H54 (cell line): ENCODE measurements at places on chromosomes 1 and 21.
A peak's percentile ranks its signal among the peaks of the same experiment; 100 is the strongest.

- DNase-seq = no peak
Observed at GRCh38 chr1:93106226-93106625, 27.1 kb downstream of the MTF2 start.

DNA sequence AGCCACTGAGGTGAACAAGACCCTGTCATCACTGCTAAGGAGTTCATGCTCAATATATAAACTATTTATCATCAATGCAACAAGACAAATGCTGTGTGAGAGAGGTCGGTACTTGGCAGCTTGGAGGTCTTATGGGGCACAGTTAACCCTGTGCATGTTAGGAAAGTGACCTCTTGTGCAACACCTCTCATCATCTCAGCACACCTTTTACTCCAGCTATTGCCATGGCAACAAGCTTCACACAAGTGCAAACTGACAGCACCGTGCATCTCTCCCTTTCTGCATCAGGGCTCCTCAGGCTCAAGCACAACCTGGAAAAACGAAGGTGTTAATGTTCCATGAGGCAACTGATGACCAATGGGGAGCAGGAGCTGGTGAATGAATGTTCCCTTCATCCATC, 14.7 kb upstream of the MYSM1 start:
- no peak for DNase-seq

GRCh38 chr1:237059244-237059643, 17.3 kb downstream of the RYR2 start:
- no peak for DNase-seq

DNA sequence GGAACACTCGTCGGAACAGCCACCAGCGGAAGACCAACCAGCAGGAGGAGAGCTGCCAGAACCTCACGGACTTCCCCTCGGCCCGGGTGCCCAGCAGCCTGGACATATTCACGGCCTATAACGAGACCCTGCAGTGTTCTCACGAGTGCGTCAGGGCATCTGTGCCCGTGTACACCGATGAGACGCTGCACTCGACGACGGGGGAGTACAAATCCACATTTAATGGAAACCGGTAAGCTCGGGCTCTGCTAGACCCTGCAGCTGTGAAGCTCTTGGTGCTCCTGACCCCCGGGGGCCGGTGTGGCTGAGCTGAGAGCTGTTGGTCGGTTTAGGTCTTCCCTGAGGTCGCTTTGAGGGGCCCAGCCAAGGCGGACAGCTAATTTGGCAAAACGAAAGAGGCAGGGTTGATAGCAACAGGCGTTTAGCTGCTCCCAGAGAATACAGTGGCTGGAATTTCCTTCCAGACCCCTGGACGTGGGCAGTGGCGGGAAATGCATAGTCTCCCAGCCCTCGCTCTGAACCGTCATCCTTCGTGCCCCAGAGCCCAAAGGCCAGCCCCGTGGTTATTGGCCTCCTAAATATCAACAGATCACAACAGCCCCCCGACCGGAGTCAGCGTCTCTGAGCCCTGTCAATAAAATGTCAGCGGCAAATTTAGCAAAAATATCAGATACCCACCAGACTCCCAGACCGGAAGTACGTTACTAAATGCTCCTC, 118.0 kb downstream of the AJAP1 start:
- no peak for DNase-seq

GRCh38 chr1:3051270-3052268, 17.4 kb upstream of the PRDM16 start:
- DNase-seq = no peak

DNA sequence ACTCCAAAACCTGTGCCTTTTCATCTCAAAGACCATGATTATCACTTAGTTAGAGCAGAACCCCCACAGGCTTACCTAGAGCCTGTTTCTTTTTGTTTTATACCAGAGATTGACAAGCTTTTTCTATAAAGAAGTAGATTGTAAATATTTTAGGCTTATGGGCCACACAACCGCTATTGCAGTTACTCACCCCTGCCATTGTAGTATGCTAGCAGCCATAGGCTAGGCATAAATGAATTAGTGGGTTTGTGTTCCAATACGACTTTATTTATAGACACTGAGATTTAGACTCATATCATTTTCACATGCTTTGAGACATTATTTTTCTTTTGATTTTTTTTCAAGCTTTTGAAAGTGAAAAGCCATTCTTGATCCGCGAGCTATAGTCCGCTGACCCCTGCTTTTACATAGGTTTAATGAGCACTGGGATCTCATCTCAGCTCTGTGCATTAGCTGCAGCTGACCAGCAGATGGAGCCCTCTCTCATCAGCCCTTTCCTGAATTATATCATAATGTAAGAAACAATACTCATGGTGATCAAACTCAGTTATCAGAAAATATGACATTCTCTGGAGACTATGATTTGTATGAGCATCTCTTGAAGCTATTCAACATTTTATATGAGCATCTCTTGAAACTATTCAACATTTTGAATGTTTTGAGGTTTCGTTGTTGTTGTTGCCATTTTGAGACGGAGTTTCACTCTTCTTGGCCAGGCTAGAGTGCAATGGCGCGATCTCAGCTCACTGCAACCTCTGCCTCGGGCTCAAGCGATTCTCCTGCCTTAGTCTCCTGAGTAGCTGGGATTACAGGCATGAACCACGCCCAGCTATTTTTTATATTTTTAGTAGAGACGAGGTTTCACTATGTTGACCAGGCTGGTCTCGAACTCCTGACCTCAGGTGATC, 111.9 kb upstream of the L1TD1 start:
- peak; percentile 12 for DNase-seq

DNA sequence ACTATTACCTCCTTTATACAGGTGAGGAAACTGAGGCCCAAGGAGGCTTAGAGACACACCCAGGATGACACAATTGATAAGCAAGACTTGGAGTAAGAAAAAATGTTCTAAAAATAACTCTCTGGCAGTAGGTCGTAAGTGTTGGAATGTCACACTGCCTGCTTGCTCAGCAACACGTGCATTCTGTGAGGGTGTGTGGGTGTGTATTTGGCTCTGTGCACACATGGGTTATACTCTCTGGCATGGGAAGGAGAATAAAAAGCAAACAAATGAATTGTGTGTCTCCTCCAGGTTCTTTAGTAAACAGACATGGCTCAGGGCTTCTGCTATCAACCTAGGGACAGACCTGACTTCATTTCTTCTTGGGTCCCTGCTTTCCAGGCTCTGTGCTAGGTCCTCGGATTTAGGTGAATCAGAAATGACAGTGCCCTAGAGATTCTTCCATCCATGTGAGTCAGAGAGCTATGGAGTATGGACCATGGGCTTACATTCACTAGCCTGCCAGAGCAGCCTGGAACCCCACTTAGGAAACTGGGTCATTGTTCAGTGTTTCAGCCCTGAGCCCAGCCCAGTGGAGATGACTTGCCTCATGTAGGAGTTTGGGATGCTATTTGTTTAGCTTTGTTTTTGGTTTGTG, 72.4 kb downstream of the ELAVL4 start:
- DNase-seq = no peak

DNA sequence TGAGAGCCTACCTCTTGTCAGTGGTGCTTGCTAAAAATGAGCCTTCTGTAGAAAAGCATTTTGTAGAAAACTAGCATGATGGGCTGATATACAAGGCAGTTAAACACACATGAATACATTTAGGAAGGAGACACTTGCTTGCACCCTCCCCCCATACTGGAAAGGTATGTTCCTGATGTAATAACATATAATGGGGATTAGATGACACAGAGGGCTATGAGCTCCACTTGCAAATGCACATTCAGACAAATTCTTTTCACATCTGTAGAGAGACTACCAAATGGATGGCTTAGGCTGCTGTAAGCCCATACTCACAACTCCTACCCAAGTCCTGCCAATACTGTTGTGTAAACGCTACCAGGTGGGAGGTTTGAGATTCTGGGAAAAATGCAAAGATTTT, 634.0 kb downstream of the SMYD3 start:
- no peak for DNase-seq

- DNase-seq = no peak
Observed at GRCh38 chr1:66012106-66012784, 219.6 kb downstream of the PDE4B start.

- no peak for DNase-seq
Observed at GRCh38 chr1:152735648-152736047, 22.2 kb upstream of the KPRP start.

DNA sequence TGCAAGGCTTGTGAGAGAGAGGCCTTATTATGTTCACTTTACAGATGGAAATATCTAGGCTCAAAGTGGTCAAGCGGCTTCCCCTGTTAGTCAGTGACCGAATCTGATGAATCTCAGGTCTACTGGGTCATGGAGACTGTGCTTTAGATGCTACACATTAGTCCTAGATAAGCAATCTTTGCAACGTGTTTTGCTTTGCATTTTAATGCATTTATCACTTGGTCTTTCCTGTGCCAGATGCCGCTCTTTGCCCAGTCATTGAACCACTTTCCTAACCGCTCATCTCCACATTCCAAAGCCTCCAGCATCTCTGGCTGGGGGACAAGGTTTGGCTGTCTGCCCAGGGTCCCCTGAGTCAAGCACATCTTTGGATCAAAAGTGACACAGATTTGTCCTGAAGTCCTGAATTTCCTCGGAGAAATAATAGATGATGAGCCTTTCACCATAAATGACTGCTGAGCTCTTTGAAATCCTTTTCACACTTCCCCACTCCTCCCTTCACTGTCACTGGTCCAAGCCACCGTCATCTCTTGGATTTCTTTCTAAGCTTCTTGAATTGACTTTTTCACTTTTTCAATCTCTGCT, 96.0 kb upstream of the USP24 start:
- DNase-seq = peak; percentile 22
